ENCODE measurements at places on chromosomes 1 and 21.

DNA sequence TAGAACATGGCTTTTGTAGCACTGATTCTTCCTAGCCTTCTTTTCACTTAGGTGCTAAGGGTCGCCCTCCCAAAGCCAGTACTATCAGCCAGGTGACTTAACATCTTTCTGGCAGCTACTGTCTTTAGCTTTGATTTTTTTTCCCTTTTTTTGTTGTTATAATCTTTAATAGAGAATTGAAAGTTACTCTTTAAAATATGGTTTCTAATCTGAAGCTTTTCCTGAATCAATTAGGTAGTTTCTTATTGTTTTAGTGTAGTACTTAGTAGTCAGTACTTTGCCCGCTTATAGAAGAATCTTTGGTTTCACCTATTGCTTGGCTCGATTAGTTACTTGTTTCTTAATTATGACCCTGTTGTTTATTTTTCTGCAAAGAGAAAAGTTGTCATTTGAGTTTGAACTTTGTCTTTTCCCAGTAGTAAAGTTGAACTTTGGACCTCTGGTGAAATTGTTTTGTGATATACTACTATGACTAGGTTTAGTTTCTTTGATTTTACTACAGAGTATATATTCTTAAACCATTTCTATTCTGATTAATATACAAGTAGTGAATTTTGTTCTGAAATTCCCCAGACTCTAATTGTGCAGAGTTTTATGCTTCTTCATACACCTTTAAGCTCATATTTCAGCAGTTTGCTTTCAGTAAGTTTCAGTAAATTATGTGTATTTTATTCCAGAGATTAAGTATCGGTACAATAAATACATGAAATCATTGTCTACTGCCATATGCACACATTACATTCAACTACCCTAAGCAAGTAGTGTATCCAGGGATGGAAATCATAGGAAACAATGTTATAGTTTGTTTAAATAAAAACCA is 3.9 kb downstream of the MAGI3 start:
- DNase-seq = no peak

DNA sequence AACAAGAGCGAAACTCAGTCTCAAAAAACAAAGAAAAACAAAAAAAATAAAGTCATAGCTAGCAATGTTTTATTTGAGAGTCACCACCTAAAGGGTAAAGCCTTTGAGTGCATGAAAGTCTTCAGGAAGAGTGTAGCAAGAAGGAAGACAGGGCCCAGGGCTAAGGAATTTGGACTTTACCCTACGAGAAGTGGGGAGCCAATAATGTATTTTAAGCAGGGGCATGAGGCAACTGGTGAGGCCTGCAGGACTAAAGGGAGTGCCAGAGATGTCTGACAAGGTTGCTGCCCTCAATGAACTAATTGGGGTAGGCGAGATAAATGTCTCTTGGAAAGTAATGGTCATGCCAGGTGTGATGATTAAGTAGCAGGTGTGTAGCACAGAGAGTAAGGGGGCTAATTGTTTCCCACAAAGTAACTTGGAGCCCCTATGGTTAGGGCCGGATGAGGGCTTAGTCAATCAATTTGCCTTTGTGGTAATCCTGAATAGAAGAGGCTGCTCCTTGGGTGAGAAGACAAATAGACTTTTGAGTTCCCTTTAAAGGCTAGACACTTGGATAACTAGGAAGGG is 31.6 kb upstream of the CACNA1E start:
- DNase-seq = no peak

- DNase-seq = no peak
Measured at GRCh38 chr21:40770435-40771055, 76.4 kb downstream of the DSCAM start.

GRCh38 chr1:29380532-29380931 is 144.2 kb downstream of the PTPRU start:
- no peak for DNase-seq

DNA sequence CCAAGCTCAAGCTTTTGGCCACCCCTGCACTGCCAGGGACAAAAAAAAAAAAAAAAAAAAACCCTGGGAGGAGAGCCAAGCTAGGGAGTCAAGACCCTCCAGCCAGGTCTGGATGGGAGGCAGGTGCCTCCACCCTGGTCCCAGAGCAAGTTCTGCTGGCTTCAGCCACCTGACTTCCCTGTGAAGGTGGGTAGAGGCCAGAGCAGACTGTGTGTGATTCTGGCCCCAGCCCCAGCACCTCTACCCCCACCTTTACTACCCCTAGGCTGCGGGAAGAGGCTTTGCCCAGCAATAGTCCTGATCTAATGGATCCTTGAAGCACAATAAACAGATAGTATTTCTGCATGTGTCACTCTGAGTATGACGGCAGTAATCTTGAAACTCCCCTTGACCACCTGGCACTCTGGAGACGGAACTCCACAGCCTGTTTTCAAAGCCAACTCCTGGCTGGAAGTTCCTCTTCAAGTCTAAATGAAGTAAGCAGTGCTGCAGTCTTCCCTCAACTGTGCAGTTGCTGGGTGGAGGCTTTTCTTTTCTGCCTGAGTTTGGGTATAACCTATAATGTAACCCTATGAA is 9.8 kb downstream of the PDZK1IP1 start:
- DNase-seq = no peak

- DNase-seq = no peak
Measured at GRCh38 chr1:3051270-3052268, 17.4 kb upstream of the PRDM16 start.

- DNase-seq = no peak
Measured at GRCh38 chr1:6262555-6263420, 1.9 kb upstream of the GPR153 start.
